Common myeloid progenitor, CD34-positive (primary cell): ENCODE measurements at places on chromosomes 3 and 15.
A peak's percentile ranks its signal among the peaks of the same experiment; 100 is the strongest.

- no peak for DNase-seq
Measured at GRCh38 chr3:127646501-127647046, 17.6 kb downstream of the PODXL2 start.

- DNase-seq = no peak
Measured at GRCh38 chr15:37574985-37575384, 359.5 kb upstream of the TMCO5A start.

- DNase-seq = no peak
Measured at GRCh38 chr3:29949940-29950616, 656.3 kb upstream of the TGFBR2 start.

GRCh38 chr3:60809857-60810610 is 441.2 kb downstream of the FHIT start:
- DNase-seq = no peak

GRCh38 chr15:92306663-92307062 is 87.0 kb upstream of the ST8SIA2 start:
- peak; percentile 63 for DNase-seq

DNA sequence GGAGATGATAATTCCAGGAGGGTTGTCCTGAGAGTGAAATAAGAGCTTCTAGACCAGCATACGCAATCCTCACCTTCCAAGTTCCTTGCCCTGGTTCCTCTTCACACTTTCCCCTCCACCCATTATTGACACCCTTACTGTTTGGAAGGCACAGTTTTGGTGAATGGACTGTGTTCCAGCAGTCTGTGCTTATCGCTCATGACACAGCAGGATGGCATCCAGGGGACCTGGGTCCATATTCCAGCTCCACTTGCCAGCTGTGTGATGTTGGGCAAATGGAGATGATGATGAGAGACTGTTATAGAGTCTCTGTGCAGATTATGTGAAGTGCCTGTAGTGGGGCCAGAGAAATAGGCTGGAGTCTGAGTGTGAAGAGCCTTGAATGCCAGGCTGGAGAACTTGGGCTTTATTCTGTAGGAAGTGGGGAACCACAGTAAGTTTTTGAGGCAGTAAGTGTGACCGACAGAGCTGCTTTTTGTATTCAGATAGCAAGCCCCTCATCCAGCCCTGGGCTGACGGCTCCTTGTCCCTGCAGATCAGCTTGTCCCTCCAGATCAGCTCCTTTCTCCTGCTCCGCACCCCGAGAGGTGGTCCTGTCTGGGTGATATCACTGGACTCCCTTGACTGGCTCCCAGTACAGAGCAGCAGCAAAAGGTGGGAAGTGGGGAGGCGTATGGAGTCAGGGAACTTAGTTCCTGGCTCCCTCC is 8.1 kb downstream of the KBTBD13 start:
- no peak for DNase-seq

DNA sequence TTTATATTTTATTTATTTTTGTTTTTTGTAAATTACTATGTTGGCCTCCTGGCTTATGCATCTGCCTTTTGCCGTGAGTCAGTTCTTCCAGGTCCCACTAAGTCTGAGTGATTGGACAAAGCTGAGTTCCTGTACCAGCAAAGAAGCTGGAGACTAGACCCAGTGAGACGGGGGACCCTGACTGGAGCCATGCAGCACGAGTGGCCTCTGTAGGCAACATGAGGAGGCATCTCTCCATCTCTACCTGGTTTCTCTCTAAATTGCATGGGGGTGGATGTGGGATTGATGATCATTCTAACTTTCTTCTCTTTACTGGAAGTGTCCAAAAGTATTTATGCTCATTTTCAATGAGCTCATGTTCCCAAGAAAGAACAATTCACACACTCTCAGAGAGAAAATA is 155.3 kb upstream of the MRPL3 start:
- DNase-seq = no peak

- no peak for DNase-seq
Measured at GRCh38 chr3:46367811-46368210, 2.9 kb upstream of the CCR5 start.

GRCh38 chr3:58704745-58705144 is 38.2 kb upstream of the FAM3D start:
- peak; percentile 36 for DNase-seq

DNA sequence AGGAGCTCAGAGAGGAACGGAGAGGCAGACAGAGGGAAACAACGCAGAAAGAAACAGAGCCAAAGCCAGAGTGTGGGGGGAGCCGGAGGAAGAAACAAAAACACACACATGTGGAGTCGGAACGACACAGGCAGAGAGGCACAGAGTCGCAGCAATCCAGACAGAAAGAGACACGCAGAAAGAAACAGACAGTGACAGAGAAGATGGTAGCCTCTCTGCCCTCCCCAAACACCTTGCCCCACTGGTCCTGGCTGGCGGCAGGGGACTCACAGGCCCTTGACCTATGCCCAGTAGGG is 1.7 kb downstream of the NCKIPSD start:
- DNase-seq = no peak

DNA sequence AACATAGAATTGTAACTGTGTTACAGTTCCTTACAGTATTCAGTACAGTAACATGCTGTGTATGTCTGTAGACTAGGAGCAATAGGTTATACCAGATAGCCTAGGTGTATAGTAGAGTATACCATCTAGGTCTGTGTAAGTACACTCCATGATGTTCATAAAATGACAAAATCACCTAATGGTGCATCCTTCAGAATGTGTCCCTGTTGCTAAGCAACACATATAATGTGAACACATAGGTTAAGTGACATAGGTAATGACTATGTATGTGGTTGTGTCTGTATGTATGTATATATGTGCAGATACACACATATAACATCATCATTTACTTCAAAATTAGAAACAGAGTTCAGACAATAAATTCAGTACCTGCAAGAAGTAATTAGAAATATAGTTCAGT is 146.8 kb upstream of the GAP43 start:
- no peak for DNase-seq

DNA sequence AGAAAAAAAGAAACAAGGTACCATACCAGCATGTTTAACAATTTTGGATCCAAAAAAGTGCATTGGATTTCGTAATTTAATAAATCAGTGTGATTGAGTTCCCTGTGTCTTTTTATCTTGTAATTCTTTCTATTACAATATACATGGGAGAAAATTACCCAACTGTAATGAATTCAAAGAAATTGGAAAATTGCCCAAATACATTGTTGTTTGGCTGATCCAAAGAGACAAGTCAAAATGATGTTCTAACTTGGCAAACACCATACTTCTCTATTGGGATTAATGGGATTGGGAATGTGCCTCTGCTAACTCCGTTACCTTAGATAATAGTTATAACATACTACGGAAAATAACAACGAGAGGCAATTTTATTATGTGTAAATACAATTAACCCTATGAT is 1097.1 kb downstream of the ROBO1 start:
- DNase-seq = no peak

DNA sequence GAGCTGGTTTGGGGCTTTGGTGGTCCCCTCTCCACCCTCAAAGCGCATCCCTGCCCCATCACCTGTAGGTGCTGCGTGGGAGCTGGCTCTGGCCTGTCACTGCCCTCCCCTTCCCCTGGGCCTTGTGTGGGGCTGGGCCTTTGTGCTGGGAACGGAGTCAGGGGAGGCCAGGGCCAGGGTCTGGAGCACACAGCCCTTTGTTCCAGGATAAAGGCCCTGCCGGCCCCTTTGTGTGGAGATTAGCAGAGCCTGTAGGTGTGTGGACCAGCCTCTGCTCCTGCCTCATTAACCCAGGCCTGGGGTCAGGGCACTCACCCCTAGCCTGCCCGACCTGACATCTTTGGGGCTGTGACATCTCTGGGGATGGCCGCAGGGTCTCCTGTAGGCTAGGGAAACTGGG is 8.9 kb downstream of the EPHB3 start:
- no peak for DNase-seq

DNA sequence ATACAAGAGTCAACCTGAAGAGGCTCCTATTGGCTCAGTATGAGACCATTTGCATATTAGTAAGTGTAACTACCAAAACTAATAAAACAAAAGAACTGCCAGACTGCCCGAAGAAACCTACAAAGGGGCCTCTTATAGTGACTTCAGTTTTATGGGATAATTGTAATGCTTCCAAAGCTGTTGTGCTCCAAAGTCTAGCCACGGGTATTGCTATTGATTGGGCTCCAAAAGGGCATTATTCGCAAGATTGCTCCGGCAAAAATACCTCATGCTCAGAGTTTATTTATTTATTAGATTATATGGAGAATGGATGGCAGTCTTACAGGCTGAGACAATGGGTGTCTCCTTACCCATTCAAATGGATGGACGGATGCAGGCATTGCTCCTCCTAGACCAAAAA is 11.4 kb downstream of the RPL22L1 start:
- no peak for DNase-seq

DNA sequence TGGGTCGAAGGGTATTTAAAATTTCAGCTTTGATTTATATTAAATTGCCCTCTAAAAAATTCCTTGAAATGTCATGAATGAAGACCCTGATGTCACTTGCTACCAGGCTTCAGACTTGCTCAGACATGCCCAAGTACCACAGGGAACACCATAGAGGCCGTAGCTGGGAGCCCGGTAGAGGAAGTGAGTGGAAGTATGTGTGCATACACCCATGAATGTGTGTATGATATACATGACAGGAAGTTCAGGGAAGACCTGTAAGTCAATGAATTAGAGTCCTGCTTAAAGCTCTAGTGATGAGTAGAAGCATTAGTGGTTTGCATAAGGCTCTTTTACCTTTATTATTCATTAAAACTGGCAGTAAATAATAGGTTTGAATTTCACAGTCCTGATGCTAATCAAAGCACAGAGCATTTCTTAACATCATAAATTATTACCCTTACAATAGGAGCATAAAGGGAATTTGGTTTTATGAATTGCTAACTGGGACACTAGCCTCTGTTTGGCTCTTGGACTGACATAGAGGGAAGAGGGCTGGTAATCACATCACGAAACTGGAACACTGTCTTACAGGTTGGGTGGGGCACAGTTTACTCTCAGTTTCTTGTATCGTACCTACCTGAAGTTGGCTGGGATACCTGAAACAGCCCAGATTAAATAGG is 144.4 kb downstream of the CHST2 start:
- DNase-seq = no peak

- DNase-seq = no peak
Measured at GRCh38 chr15:44347495-44347894, 59.0 kb downstream of the GOLM2 start.

GRCh38 chr15:74489518-74490338 is 28.8 kb upstream of the UBL7 start:
- peak; percentile 88 for DNase-seq

- no peak for DNase-seq
Measured at GRCh38 chr15:96500508-96500907, 170.0 kb downstream of the NR2F2 start.

GRCh38 chr3:127426444-127427153 is 138.8 kb upstream of the PRR20G start:
- DNase-seq = no peak

DNA sequence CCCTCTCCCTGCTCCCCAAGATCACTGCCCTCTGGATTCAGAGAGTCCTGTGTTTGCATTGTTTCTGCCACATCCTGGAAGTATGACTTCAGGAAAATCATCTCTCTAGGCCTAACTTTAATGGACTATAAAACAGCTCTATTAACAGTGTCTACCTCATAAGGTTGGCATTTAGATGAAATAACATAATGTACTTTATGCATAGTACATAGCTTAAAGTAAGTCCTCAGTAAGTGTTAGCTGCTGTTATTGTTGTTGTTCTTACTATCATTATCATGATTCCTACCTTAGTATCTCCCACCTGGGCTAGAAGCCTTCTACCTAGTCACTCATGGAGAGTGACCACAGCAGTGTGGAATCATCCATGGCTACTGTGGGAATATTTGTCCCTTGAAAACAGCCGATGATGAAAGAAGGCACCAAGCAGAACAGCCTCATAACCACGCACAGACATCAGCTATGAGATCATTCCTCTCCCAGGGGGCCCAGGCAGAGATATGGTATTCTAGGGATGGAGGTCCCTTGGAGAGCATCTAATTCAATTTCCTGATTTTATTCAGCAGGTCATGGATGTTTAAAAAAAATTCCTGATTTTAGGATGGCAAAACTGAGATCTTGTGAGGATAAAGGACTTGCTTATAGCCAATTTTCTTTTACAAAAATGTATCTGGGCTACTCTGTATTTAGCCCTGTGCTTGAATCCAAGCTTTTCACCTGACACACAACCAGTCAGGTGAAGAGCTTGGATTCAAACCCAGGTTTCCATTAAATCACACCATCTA is 1.9 kb downstream of the FSD2 start:
- no peak for DNase-seq

DNA sequence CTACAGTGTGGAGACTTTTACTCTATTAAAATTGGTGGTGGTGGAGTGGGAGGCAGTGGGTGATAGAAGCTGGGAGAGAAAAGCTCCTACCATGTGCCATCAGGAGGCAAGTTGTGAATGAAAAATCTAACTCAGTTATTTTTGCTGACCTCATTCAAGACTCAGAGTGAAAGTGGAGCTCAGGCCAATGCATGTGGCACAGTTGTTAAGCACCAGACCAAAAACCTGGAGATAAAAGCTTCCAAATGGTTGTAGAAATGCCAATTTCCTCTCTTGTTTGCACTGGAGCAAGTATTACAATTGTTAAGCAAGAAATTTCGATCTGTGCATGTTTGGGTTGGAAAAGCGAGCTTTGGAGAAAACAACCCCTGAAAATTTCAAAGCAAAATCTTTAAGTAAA is 81.5 kb upstream of the PRICKLE2 start:
- DNase-seq = no peak

- DNase-seq = no peak
Measured at GRCh38 chr3:14516738-14517345, 23.3 kb downstream of the GRIP2 start.

DNA sequence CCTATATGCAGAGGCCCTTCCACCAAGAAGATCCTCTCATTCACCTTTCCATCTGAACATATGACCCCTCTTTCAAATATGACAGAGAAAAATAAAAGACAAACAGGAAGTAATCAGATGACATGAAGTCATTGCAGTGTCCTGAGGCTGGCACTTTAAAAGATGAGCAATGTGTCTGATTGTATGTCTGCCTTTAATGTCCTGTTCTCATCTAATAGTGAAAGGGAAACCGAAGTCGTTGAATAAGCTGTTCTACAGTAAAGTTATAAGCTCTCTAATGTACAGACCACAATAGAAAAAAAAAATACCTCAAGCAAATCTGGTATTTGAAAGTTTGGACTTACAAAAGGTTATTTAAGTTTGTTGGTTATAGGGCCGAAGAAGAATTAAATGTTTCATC is 243.0 kb downstream of the CLSTN2 start:
- DNase-seq = no peak

- DNase-seq = no peak
Measured at GRCh38 chr3:172262991-172263608, 185.2 kb downstream of the GHSR start.
